Left renal pelvis (tissue), 4 donors: ENCODE measurements at places on chromosomes 5 and 9. TPM values are rescaled to one million over a fixed set of nuclear protein-coding genes. Genes with fewer than 3 reads are reported as not detected.
A peak's percentile ranks its signal among the peaks of the same experiment; 100 is the strongest.

The HTR1A gene
- not detected for polyA plus RNA-seq

GRCh38 chr5:16727755-16728325 lies 111.0 kb upstream of the RETREG1 start:
- DNase-seq: no peak

The FGF18 gene
- 0.27 TPM for polyA plus RNA-seq

The ESM1 gene
- 8.6 TPM for polyA plus RNA-seq

GRCh38 chr5:180098991-180099732 lies 27.6 kb upstream of the RNF130 start:
- no peak for DNase-seq

GRCh38 chr9:125839317-125839716 lies 92.1 kb downstream of the PBX3 start:
- DNase-seq: no peak

GRCh38 chr5:110956280-110956912 lies 115.1 kb upstream of the TSLP start:
- DNase-seq: no peak

DNA sequence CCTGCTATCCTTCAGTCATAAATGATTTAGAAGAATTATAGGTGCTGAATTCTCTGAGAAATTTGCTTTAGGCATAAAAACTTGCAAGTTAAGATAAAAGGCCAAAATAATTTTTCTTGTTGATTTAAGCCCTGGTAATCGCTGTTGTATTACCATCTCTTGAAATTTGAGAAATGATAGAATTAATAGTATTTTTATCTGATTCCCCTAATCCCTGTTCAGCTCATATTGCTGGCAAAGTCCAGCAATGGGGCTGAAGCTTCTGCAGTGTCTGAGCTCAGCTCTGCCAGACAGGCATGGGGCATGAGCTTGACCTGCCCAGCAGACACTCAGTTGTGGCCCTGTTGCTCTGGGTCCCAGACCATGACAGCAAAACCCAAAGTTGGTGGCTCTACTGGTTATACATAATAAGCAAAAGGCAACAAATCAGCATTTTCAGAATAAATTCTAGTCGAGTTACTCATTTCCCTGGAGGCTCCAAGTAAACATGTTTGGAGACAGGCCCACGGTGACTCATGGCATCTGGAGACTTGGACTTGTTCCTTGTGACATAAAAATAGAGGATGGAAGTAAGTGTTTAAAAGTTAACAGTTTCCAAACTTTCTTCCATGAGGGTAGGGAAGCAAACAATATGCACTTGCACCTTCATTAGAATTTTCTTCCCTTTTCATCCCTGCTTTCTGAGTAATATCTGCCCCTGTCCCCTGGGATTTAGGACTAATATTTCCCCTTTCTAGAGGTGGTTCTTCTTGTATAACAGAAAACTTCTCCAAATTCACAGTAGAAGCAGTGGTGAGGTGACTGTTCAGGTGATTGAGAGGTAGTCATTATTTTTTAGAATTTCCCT lies 60.2 kb upstream of the SLC2A8 start:
- peak; percentile 44 for DNase-seq

The SH3RF2 gene
- polyA plus RNA-seq: 4.5 TPM

The EPB41L4A gene
- 15.4 TPM for polyA plus RNA-seq

GRCh38 chr9:112149211-112149610 lies 25.9 kb downstream of the SUSD1 start:
- no peak for DNase-seq

GRCh38 chr5:61141801-61142200 lies 20.5 kb downstream of the SMIM15 start:
- no peak for DNase-seq

DNA sequence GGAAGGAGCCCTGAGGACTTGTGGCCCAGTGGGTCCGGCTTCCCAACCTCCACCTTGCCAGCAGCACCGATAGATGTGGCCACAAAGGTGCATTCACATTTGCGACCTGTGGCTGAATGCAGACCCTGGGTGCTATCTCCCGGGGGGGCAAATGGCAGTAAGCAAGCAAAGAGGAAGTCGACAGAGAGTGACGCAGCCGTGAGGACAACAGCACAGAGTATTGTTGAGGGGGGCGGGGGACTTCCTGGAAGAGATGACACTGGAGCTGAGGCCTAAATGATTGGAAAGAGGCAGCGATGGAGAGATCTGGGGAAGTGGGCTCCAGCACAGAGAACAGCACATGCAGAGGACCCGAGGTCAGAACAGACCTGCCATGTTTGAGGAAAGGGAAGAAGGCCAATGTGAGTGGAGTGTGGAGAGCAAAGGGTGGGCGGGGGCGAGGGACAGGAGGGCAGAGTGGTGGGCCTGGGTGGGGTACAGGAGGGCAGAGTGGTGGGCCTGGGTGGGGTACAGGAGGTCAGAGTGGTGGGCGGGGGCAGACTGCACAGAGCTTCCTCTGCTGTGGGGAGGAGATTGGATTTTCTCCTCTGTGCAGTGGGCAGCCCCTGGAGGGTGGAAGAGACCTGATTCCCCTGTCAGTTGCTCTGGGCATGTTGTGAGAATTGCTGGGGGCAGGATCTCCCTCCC lies 42.6 kb downstream of the ADAMTS2 start:
- no peak for DNase-seq

The CCNI2 gene
- polyA plus RNA-seq: 3.8 TPM

The GABRA1 gene
- not detected for polyA plus RNA-seq
